ENCODE measurements at places on chromosomes 11 and 22.

DNA sequence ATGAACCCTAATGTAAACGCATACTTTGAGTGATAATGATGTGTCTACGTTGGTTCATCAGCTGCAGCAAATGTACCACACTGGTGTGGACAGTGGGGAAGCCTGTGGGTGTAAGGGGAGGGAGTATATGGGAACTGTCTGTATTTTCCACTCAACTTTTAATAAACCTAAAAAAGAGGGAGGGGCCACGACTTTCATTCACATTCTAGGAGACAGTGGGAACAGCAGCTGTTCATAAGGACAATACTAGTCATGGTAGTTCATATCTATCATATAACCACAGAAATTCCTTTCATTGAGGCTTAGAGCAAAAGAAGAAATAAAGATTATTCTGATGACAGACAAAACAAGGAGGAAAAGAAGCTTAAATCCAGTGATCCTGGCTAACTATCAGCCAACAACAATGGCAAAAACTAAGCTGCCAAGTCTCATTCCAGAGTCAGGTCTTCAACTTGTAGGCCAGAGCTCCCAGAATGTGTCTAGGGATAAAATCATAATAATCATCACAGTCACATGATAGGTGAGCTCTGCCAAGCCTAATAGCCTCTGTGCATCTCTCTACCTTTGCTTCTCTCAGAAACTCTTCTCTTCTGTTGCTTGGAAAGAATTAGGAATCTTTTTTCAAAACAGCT is 59.4 kb upstream of the CHRM4 start:
- DNase-seq, result no peak

- DNase-seq, result no peak
Measured at GRCh38 chr11:64874308-64875240, 3.8 kb downstream of the EHD1 start.

- DNase-seq, result no peak
Measured at GRCh38 chr22:31628362-31628761, 33.7 kb downstream of the PISD start.

GRCh38 chr11:81963018-81963417 is 770.6 kb downstream of the FAM181B start:
- DNase-seq, result no peak

GRCh38 chr11:22768281-22768680 is 61.3 kb downstream of the SVIP start:
- DNase-seq, result no peak
